ENCODE measurements at places on chromosomes 4 and X.

DNA sequence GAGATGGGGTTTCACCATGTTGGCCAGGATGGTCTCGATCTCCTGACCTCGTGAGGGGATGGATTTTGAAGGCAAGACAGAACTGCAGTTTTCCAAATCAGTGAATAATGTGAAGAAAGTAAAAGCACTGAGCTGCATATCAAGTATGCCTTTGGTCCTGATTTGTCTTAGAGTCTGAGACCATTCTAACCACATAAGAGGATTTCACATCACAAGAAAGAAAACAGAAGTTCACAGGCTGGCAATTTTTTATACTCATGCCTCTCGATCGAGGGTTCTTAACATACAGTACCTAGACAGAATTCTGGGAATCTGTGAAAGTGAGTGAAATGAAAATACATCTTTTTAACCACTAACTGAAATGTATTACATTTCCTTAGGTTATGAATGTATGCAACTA is 23.3 kb downstream of the CHIC2 start:
- DNase-seq, result no peak

DNA sequence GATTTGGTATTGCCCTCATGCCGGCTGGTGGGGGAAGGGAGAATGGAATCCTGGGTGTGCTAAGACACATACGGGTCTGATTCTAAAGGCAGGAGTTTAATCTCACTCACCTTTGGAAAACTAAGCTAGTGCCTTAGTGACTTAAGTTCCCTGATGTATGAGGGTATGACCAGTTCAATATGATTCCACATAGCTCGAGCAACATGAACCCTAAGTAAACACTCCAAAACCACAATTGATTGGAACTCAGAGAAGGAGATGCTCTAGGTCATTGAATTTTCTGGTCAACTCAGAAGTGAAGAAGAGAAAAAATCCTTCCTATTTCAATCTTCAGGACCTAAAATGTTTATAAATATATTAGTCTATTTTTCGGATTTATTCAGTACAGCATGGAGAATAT is 420.1 kb upstream of the INTU start:
- DNase-seq, result no peak

DNA sequence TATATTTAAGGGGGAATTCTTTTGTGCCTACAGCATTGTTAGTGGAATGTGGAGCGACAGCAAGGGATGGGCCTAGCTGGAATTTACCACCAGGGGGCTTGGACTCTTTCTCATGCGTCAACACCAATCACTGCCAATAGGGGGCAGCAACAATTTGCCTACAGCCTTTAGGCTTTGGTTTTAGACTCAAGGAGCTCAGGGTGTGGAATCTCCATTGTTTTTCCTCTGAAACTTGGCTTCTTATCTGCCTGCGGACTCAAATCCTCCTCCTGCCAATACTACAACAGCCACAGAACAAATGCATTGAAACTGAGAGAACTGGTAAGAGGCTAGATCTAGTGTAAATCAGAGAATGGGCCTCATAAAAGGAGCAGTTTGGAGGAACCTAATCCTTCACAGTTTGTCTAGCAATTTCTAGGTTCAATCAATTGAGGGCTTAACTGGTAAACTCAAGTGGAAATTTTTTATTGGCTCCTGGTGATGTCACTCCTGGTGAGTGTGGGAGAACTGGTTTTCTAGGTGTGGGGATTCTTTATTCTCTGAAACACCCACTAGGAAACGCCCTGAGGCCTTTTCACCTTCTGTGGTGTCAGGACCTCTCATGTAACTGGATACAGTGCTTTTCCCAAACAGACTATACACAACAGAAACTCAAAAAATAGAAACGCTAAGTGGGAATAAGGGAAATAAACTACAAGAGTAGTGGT is 27.9 kb upstream of the TMSB4X start:
- DNase-seq, result peak; percentile 70

GRCh38 chr4:140426610-140427105 is 790 bp downstream of the CLGN start:
- no peak for DNase-seq

- no peak for DNase-seq
These were observed 33.0 kb downstream of the SNCA start for GRCh38 chr4:89803915-89804314.

DNA sequence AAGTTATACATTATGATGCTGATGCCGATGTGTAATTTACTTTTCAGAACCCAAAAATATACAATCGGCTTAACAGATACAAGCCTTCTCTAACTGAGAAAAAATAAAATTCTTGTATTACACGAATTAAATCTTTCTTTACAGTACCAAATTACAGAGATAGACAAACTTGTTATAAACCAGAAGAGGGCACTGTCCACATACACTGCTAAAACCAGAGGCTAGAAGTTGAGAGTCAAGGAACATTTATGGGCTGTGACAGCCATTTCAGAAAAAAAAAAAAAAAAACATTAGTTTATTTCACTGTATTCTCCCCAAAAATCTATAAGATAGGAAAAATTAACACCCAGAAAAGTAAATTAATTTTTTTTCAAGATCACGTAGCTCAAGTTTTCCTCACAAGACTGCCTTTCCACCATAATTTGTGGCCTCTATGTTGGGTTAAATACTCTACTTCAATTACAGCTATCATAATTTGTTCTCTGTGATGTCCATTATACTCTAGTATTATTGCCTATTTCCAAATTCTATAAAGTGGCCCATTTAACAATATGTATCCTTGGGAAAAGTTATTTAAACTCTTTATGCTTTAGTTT is 12.0 kb downstream of the EREG start:
- no peak for DNase-seq

GRCh38 chr4:111228396-111228795 is 605.5 kb upstream of the PITX2 start:
- no peak for DNase-seq

DNA sequence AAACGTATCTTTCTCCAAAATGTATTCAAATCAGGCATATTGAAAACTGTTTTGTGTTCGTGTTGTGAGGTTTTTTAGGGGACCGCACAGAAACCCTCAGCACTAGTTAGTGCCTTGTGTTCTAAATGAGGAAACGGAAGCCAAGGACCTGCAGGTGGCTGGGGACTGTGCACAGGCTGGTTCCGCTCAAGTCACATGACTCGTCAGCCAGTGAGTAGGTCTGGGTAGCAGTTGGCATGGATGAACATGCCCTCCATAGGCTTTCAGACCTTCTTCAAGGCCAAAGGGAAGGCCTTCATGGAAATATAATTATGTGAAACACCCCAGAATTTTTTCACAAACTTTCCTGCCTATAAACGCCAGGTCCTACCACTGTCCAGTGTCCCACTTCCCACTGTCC is 1.3 kb upstream of the F11 start:
- no peak for DNase-seq

DNA sequence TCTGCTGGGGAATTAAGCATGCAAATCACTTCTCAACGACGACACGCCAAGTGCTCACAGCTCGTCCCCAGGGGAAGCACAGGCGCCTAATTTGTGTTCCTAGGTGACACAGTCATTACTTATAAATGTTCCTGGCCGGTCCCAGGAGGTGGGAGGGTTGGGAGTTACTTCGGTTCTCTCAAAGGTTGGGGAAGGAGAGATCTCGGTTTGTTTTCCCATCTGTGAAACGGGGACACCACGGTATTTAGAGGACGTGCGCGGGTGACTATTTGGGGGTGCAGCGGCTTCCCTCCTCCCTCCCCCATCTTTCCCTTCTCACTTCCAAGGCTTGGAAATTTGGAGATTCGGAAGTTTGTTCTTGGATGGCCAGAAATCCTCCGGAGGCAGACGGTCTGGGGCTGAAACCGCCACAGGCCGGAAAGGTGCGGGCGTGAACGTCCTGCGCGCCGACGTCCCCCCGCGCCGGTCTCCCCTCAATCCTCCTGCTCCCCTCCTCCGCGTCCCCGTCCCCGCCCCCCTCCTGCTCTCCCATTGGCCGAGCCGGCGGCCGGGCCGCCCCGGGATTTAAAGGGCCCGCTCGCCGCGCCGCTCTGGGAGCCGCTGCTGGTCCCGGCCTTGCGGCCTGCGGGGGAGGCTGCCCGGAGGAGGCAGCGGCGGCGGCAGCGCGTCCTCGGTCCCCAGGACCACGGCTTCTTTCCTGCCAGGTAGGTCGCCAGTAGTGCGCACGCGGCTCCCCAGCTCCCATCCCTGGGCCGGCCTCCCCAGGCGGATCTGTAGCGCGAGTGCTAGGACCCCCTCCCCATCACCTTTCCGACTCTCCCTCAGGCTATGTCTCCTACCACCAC is at the start of gene PORCN:
Gene PORCN, plus strand, starts transcription at position 593 of the 845 bp plus-strand sequence. CDS start 829 bp downstream, outside the sequence.
- peak; percentile 46 for DNase-seq

- DNase-seq, result no peak
These were observed 176.5 kb downstream of the GBA3 start for GRCh38 chr4:22869235-22869634.

DNA sequence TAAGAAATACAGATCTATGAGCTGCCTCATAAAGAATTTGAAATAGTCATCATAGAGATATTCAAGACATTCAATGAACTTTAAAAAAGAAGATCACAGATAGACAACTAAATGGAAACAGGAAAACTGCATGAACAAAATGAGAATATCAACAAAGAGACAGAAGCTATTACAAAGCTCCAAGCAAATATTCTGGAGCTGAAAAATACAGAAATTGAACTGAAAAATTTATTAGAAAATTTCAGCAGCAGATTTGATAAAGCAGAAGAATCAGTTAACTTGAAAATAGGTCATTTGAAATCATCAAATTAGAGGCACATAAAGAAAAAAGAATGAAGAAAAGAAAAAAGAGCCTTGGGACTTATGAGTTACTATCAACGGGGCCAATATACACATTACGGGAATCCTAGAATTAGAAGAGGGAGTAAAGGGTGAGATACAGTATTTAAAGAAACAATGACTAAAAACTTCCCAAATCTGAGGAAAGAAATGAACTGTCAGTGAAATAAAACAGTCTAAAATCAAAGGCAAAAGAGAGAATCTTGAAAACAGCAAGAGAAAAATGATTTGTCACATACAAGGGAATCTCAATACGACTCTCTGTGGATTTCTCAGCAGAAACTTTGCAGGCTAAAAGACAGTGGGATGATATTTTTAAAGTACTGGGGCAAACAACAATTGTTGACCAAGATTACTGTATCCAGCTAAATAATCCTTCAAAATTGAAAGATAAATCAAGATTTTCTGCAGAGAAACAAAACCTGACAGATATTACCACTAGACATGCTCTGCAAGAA is 641.6 kb downstream of the ANKRD50 start:
- no peak for DNase-seq

- DNase-seq, result no peak
These were observed 95.9 kb downstream of the RASL11B start for GRCh38 chr4:52957835-52958631.

DNA sequence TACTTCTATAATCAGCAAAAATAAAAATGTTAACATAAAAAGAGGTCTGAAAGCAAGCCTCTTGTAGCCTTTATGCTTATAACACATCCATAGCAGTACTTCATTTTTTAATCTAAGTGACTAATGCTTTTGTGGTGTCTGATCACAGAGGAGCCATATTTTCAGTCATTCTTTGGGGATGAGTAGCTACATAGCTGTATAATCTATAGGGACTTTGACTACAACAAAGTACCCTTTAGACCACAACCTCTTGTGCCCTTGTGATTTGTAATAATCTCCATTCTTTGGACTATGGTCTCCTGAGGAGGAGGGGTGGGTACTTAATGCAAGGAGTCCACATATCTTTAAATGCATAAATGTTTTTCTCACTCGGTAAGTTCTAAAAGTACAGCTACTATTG is 9.6 kb downstream of the DRP2 start:
- no peak for DNase-seq

- DNase-seq, result no peak
These were observed 886 bp upstream of the NDST3 start for GRCh38 chr4:118033148-118034052.

- no peak for DNase-seq
These were observed 1.6 kb downstream of the SPARCL1 start for GRCh38 chr4:87527431-87528220.

GRCh38 chr4:10706236-10706635 is 21.7 kb upstream of the CLNK start:
- no peak for DNase-seq
